ENCODE measurements at places on chromosomes 7 and 10. TPM values are rescaled to one million over a fixed set of nuclear protein-coding genes. Genes with fewer than 3 reads are reported as not detected.

Gene AHR
- 6.9 TPM for total RNA-seq

Gene ATP5F1C
- total RNA-seq: 264 TPM

Gene PRLHR
- not detected for total RNA-seq

Gene KCP
- 0.11 TPM for total RNA-seq

Gene LOXL4
- total RNA-seq: 1.4 TPM

Measured in A549 treated with AZD2906 at 1 μM for 4 hours (cell line).